ENCODE measurements at places on chromosomes 1 and 21.
A peak's percentile ranks its signal among the peaks of the same experiment; 100 is the strongest.

DNA sequence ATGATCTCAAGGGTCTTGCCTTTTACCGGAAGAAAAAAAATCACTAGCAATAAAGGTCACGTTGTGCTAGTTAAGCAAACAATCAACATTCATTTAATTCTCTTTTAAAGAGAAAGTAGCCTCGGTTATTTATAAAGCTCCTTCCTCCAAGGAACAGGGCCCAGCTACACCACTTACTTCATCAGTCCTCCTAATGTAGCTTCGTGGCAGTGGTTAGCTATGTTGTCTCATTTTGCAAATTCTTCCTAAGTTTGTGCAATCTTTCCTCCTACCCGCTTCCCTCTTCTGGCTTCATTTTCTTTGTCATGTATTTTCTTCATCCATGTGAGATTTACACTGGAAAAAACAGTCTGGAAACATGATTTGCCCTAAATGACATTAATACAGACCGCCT is 554.2 kb downstream of the NUF2 start:
- H3K4me3 ChIP-seq, result no peak overlapping the region
- H3K27ac ChIP-seq, result no peak overlapping the region
- no peaks in the 10 kb centered on the region for H3K27me3 ChIP-seq
- H3K4me1 ChIP-seq, result no peaks in the 10 kb centered on the region
- DNase-seq, result no peak

DNA sequence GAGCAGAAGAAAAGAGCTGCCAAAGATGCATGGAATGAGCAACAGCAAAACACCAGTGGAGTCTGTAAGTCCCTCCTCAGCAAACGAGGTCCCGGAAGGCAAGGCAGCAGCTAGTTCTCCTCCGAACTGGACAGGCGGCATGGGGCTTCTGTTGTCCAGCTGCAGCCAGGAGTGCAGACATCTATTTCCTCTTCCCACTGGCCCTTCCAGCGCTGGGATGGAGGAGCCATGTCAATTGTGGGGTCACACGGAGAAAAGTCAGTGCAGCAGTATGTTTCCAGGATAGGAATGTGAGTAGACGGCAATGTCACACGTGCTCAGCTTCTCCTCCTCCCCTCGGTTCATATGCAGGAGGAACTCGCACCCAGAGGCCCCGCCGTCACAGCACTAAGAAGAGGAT is 46.5 kb downstream of the STX6 start:
- no peak overlapping the region for H3K27ac ChIP-seq
- H3K4me3 ChIP-seq, result no peak overlapping the region
- DNase-seq, result no peak
- peaks cover 45% of the 10 kb centered on the region for H3K36me3 ChIP-seq
- H3K27me3 ChIP-seq, result no peaks in the 10 kb centered on the region
- H3K4me1 ChIP-seq, result peaks cover 5% of the 10 kb centered on the region

- H3K4me3 ChIP-seq, result no peak overlapping the region
- no peak for DNase-seq
- no peak overlapping the region for H3K27ac ChIP-seq
- H3K36me3 ChIP-seq, result no peaks in the 10 kb centered on the region
- H3K27me3 ChIP-seq, result no peaks in the 10 kb centered on the region
Measured at GRCh38 chr1:22188436-22188835, 45.5 kb upstream of the WNT4 start.

- no peaks in the 10 kb centered on the region for H3K36me3 ChIP-seq
- no peak overlapping the region for H3K27ac ChIP-seq
- H3K27me3 ChIP-seq, result no peaks in the 10 kb centered on the region
- H3K4me3 ChIP-seq, result no peak overlapping the region
- no peaks in the 10 kb centered on the region for H3K4me1 ChIP-seq
Measured at GRCh38 chr1:216815260-216816131, 92.3 kb upstream of the ESRRG start.

- DNase-seq, result peak; percentile 31
- peaks cover 33% of the 10 kb centered on the region for H3K4me1 ChIP-seq
- no peak overlapping the region for H3K27ac ChIP-seq
- no peaks in the 10 kb centered on the region for H3K36me3 ChIP-seq
- H3K4me3 ChIP-seq, result peak overlapping the region; percentile 70
Measured at GRCh38 chr1:58781541-58782177, 2.2 kb downstream of the JUN start.

- H3K27me3 ChIP-seq, result no peaks in the 10 kb centered on the region
- H3K4me1 ChIP-seq, result no peaks in the 10 kb centered on the region
- H3K36me3 ChIP-seq, result no peaks in the 10 kb centered on the region
- H3K4me3 ChIP-seq, result no peak overlapping the region
- H3K27ac ChIP-seq, result no peak overlapping the region
Measured at GRCh38 chr21:15289246-15289645, 224.4 kb upstream of the NRIP1 start.

GRCh38 chr1:151733126-151733525 is 11.8 kb downstream of the RIIAD1 start:
- DNase-seq, result no peak
- H3K27me3 ChIP-seq, result peaks cover 18% of the 10 kb centered on the region
- H3K27ac ChIP-seq, result no peak overlapping the region
- no peaks in the 10 kb centered on the region for H3K4me1 ChIP-seq
- no peaks in the 10 kb centered on the region for H3K36me3 ChIP-seq
- H3K4me3 ChIP-seq, result no peak overlapping the region

- no peak overlapping the region for H3K4me3 ChIP-seq
- no peaks in the 10 kb centered on the region for H3K27me3 ChIP-seq
- no peak for DNase-seq
- H3K36me3 ChIP-seq, result no peaks in the 10 kb centered on the region
- no peaks in the 10 kb centered on the region for H3K4me1 ChIP-seq
Measured at GRCh38 chr21:38455403-38455802, 42.9 kb downstream of the ERG start.

DNA sequence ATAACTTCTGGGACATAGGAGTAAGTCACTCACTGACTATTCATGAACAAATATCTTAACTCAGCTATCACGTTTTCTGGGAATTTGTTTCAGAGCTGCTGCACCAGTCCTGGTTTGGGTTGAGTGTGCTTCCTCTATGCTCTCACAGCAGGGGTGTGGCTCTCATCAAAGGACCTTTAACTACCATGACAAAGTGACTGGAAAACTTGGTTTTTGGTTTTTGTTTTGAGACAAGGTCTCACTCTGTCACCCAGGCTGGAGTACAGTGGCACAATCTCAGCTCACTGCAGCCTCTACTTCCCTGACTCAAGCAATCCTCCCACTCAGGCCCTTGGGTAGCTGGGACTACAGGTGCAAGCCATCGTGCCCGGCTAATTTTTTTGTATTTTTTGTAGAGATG is 4.1 kb downstream of the ILDR2 start:
- DNase-seq, result no peak
- no peak overlapping the region for H3K4me3 ChIP-seq
- H3K36me3 ChIP-seq, result no peaks in the 10 kb centered on the region
- peaks cover 18% of the 10 kb centered on the region for H3K4me1 ChIP-seq

GRCh38 chr1:239619190-239619589 is 232.8 kb downstream of the CHRM3 start:
- H3K36me3 ChIP-seq, result no peaks in the 10 kb centered on the region
- H3K27ac ChIP-seq, result no peak overlapping the region
- no peaks in the 10 kb centered on the region for H3K4me1 ChIP-seq
- no peaks in the 10 kb centered on the region for H3K27me3 ChIP-seq

DNA sequence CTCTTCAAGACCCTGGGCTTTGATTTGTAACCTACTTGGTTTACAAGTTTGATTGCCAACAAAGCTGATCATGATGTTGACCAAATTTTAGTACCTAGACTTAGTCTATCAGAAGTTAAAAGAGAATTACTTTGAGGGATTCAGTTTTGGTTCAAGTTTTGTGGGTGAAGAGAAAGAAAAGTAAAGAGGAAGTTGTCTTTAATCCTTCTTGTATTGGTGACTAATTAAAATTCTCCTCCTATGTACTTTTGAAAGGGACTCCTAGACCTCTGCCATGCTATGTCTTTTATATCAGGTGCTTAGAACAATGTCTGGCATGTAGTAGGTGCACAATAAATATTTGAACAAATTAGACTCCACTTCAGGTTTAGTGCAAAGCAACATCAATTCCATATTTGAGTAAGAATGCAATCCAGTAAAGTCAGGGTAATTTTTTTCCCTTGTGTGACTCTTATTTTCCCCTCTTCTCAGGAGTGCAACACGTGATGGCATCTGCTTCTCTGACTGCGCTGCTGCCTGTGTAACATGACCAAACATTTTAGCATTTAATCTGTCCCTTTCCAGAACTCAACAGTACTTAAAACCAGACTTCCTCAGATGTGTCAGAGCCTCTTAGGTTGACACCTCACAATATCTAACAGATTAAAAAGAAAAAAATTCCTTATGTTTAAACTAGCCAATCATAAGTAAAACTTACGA is 41.1 kb upstream of the KCNQ4 start:
- no peak for DNase-seq
- H3K27ac ChIP-seq, result no peak overlapping the region
- no peaks in the 10 kb centered on the region for H3K27me3 ChIP-seq
- peaks cover 10% of the 10 kb centered on the region for H3K4me1 ChIP-seq
- H3K36me3 ChIP-seq, result peaks cover 72% of the 10 kb centered on the region
- no peak overlapping the region for H3K4me3 ChIP-seq

DNA sequence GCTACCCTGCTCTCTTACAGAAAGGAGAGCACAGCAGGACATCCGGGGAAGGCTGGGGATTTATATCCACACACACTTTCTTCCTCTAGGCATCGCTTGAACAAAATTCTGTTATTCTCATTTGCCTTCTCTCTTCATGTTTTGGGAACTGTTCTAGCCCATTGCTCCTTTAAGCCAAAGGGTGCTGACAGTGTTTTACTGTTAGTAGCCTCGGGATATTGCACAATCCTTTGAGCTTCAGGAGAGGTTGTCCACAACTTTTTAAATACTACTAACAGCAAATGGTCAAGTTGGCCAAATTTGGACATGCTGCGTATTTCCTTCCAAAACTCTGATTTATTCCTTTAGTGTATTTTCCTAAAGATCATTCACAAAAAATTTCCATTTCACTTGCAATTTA is 579.2 kb upstream of the RGS18 start:
- H3K27me3 ChIP-seq, result no peaks in the 10 kb centered on the region
- no peaks in the 10 kb centered on the region for H3K4me1 ChIP-seq
- no peaks in the 10 kb centered on the region for H3K36me3 ChIP-seq
- H3K4me3 ChIP-seq, result no peak overlapping the region
- H3K27ac ChIP-seq, result no peak overlapping the region

GRCh38 chr21:27329255-27329851 is 362.5 kb upstream of the ADAMTS5 start:
- H3K27ac ChIP-seq, result no peak overlapping the region
- no peaks in the 10 kb centered on the region for H3K36me3 ChIP-seq
- no peaks in the 10 kb centered on the region for H3K27me3 ChIP-seq

- no peaks in the 10 kb centered on the region for H3K27me3 ChIP-seq
- H3K4me1 ChIP-seq, result no peaks in the 10 kb centered on the region
- H3K4me3 ChIP-seq, result no peak overlapping the region
- H3K27ac ChIP-seq, result no peak overlapping the region
Measured at GRCh38 chr21:41596241-41596925, 88.4 kb upstream of the TMPRSS2 start.

- no peaks in the 10 kb centered on the region for H3K36me3 ChIP-seq
- H3K27me3 ChIP-seq, result no peaks in the 10 kb centered on the region
- DNase-seq, result no peak
- H3K4me3 ChIP-seq, result no peak overlapping the region
Measured at GRCh38 chr1:87600854-87601253, 272.2 kb downstream of the LMO4 start.

DNA sequence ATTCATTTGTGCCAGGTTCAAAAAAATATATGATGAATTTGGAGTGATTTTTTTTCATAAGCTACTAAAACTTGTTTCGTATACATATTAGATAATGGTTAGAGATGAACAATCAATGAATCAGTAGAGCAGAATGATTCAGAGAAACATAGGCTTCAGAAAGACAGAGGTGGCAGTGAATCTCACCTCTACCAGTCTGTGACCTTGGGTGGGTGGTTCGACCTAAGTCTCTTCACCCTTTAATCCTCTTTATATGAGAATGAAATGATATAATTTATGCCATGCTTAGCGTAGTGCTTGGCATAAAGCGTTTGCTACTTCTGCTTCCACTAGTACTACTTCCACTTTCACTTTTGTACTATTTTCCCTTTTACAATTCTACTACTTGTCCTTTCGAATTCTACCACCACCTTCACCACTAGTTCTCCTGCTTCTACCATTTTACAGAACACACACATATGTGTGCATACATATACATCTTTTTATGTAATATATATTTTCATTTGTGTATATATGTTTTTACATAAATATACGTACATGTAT is 45.1 kb downstream of the FYB2 start:
- no peaks in the 10 kb centered on the region for H3K27me3 ChIP-seq
- DNase-seq, result no peak
- H3K4me1 ChIP-seq, result no peaks in the 10 kb centered on the region
- H3K4me3 ChIP-seq, result peak overlapping the region; percentile 38
- no peaks in the 10 kb centered on the region for H3K36me3 ChIP-seq

DNA sequence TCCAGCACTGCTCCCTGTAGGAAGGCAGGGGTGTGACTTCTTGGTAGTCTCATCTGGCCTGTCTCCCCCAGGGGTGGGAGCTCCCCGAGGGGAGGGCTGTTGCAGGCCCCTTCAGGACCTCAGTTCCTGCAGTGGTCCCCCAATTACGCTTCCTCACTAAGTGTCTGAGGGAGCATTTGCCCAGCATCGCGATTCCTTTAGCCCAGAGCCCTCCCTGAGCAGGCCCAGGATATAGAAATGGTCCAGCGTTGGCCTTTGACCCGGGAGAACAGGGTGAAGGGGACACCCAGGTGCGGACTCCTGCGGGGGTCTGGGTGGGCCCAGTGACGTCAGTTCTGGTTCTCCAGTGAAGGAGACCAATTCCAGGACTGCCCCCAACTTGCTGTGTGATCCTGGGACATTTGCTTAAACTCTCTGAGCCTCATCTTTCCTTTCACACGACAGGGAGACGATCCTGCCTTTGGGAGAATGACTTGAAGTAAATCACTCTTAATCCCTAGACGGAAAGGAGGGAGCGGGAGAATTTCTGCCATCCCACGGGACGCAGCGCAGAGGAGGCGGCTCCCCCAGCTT is 32.6 kb upstream of the BTG2 start:
- no peak overlapping the region for H3K4me3 ChIP-seq
- H3K4me1 ChIP-seq, result peaks cover 74% of the 10 kb centered on the region
- H3K27ac ChIP-seq, result no peak overlapping the region
- no peak for DNase-seq

- H3K4me1 ChIP-seq, result peaks cover 18% of the 10 kb centered on the region
- H3K27me3 ChIP-seq, result peaks cover 12% of the 10 kb centered on the region
- peak within 1 kb of the TSS; percentile 46 for H3K4me3 ChIP-seq
- peak; percentile 41 for DNase-seq
- no peaks in the 10 kb centered on the region for H3K36me3 ChIP-seq
Measured at GRCh38 chr1:6260961-6261614, at the start of gene GPR153. TSS of gene GPR153 (minus strand) at chr1:6261098. CDS start at chr1:6254905, 6,193 bp downstream.

GRCh38 chr1:35568975-35569395 is 4.1 kb upstream of the TFAP2E start:
- H3K4me3 ChIP-seq, result no peak overlapping the region
- peaks cover 2% of the 10 kb centered on the region for H3K27me3 ChIP-seq
- H3K27ac ChIP-seq, result no peak overlapping the region
- DNase-seq, result peak; percentile 55
- H3K4me1 ChIP-seq, result peaks cover 22% of the 10 kb centered on the region

DNA sequence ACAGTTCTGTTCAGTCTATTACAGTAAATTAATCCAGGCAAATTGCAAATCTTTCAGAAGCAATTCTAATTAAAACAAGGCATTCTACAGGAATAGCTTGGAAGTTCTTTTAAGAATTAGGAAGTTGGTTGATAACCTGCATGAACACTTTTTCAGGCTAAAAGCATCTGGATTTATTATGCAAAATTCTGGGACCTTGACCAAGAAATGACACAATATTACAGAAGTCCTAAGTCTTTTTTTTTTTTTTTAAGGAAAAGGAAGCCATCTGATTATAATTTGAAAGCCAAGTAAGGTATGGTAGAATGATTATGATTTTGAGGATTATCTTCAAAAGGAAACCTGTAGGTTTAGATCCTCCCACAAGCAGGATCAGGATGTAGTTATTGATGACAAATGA is 74.7 kb upstream of the KCNK2 start:
- H3K27ac ChIP-seq, result no peak overlapping the region
- no peaks in the 10 kb centered on the region for H3K4me1 ChIP-seq
- DNase-seq, result no peak
- no peaks in the 10 kb centered on the region for H3K36me3 ChIP-seq
- no peaks in the 10 kb centered on the region for H3K27me3 ChIP-seq
- H3K4me3 ChIP-seq, result no peak overlapping the region
